ENCODE measurements at places on chromosomes 5 and 9.

GRCh38 chr5:75337366-75338021, 474 bp downstream of the HMGCR start:
- no peak for DNase-seq

GRCh38 chr5:102715082-102715807, 39.9 kb upstream of the PAM start:
- DNase-seq, result peak; percentile 74

DNA sequence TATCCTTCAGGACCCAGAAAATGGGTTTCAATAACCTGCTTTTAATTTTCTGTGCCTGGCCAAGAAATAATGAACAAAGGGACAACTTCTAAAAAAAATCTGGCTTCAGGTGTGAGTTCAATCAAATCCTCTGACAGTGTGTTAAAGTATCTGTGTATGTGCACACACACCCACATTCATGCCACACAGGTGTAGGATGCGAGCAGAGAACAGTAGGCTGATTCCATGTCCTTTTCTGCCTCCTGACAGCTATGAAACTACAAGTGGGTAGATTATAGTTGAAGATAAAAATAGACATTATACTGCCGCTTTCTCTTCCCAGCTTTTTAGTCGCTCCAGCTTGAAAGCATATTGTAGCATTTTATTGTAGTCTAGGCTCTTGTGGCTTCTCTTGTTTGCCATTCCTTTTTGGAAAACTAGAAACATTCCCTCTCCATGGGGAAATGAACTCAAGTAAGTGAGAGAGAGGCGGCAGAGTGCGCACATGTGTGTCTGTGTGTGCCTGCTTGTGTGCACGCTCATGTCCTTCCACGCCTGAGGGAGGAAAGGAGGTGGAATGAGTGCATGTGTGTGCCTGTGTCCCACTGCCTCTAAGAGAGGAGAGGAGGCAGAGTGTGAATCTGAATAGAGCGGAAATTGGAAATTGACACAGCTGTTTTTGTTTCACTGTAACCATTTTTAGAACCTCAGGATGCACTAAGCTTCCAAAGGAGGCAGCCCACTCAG, 273.0 kb downstream of the ELAVL2 start:
- no peak for DNase-seq

DNA sequence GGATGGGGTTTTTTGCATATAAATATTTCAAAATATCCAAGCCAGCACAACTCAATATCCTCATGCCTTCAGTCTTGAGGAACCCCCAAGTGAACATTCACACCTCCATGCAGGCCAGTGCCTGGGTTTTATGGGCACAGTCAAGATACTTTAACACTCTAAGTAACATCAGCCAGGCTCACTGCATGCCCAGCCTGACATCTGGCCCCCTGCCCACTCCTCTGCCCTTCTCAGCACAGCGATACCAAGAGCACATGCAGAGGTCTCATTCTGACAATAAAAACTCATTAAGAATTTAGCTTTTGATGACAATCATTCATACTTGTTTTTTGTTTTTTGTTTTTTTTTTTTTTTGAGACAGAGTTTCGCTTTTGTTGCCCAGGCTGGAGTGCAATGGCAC, 250.0 kb downstream of the CWC27 start:
- DNase-seq, result no peak

GRCh38 chr5:1460054-1460682, 14.9 kb upstream of the SLC6A3 start:
- DNase-seq, result no peak

DNA sequence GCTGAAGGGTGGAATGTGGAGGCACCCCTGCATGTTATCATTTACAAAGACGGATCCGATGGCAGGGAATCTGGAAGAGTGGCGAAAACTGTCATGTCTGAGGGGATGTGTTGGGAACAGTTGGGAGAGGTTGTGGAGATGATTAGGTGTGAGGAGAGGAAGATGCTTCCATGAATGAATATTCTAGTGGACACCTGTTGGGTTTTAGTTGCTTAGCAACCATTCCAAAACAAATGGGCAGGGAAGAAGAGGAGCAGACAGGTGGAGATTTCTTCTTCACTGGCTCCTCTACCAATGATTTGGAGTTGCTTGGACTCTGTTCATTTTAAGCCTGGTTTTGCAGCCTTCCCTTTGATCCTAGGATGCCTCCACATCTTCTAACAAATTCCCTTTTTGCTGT, 465.3 kb upstream of the CLINT1 start:
- DNase-seq, result no peak

- DNase-seq, result no peak
Measured at GRCh38 chr5:55172937-55173686, at the start of gene CDC20B. TSS of gene CDC20B (minus strand) at chr5:55173177. CDS start at chr5:55173000, 177 bp downstream.

GRCh38 chr9:137368431-137369035, 54.4 kb downstream of the EXD3 start:
- no peak for DNase-seq

- no peak for DNase-seq
Measured at GRCh38 chr9:8643896-8644295, 844.3 kb upstream of the DMAC1 start.

GRCh38 chr5:124040799-124041198, 528.8 kb downstream of the CSNK1G3 start:
- DNase-seq, result peak; percentile 34

- no peak for DNase-seq
Measured at GRCh38 chr5:124162767-124163532, 583.5 kb downstream of the ZNF608 start.

DNA sequence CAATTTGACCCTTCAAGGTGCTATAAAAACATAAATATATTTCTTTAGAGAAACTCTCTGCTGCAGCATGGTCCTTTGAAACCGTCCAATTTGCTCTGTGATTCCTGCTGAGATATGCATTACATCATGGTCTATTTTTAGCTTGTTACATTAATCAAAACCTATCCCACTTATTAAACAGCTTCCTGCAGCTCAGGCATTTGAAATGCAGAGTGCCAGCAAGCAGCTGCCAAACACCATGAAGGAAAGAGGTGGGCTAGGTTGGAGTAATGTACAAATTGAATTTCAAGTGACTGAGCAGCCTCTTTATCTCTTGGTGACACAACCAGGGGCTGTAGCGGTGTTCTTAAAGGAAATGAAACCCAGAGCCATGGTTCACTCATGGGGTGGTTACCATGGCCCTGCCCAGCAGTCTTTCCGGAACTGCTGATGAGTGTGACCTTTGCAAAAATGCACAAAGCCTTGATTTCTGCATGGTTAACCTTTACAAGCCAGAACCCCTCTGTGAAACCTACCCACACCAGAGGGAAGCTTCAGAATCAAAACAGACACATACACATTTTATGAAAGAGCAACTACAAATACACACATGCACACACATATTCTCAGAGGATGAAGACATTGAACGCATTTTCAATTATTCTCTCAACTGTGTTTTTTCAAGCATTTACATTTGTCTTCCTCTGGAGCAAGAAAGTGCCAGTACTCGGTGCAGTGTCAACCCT, 155.8 kb upstream of the ZNF608 start:
- DNase-seq, result no peak

GRCh38 chr5:33762859-33763258, 128.9 kb downstream of the ADAMTS12 start:
- no peak for DNase-seq

- DNase-seq, result peak; percentile 67
Measured at GRCh38 chr5:56950626-56951125, 1.2 kb downstream of the MIER3 start.

DNA sequence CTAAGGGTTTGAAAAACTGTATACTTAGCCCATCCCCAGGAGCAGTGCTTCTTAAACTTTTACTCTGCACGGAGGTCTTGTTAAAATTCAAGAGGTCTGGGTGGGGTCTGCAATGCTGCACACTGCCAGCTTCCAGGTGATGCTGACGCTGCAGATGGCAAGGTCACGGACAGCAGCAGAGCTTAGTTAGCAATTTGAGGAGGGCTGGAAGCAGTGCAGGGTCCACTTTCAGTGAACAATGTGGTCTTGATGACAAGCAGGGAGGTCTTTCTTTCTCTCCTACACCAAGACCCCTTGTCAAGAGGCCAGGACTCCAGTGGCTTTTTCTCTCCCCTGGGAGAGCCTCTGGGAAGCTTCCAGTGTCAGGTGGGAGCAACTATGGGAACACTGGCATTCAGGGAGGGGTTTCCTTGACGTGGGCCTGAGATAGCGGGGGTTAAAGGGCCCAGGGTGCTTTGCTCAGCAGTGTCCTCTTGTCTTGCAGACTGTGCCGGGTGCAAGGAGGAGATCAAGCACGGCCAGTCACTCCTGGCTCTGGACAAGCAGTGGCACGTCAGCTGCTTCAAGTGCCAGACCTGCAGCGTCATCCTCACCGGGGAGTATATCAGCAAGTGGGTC, 65.0 kb upstream of the AFAP1L1 start:
- DNase-seq, result no peak

GRCh38 chr5:17897776-17898175, 263.5 kb downstream of the TAF11L14 start:
- DNase-seq, result no peak

DNA sequence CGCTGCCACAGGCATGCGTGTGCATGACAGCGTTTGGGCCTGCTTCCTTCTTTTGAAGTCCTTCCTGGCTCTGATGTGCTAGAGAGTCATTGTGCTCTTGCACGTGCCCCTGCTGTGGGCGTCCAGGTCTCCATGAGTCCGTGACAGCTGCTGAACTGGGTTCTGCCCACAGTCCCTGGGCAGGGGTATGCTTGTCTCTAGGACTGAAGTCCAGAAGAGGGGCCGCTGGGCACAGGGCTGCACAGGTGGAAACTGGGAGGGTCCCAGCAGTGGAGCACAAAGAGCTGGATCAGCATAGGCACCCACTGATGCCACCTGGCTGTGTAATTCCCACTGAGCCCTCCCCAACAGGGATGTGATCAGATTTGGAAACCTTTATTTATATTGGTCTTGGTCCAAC, 169.4 kb downstream of the IRX2 start:
- DNase-seq, result no peak

GRCh38 chr5:2282034-2282690, 399.4 kb upstream of the IRX4 start:
- DNase-seq, result no peak

DNA sequence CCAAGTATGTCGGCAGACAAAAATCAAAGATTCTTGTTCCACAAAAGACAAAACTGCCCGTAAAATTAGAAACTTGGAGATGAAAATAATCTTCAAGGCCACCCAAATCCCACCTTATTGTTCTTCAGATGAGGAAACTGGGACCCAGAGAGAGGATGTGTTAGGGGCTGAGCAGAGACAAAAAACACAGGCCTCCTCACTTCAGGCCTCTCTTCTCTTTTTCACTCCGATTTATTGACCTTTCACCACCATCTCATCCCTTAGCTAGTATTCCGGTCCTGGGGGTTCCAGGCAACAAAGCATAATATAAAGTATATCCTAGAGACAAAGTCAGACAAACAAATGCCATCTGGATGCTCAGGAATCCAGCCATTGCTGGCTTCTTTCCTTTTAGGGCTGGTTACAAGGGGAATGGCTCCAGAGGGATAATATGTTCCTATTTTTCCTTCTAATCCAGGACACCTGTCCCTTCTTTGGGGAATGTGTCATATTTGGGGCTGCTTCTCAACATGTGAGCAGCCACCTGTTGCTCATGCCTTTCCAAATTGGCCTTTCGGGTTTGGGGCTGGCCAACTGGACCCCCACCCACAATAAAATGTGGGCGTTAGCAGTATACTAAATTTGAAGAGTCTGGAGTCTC, 42.2 kb upstream of the AFAP1L1 start:
- no peak for DNase-seq

DNA sequence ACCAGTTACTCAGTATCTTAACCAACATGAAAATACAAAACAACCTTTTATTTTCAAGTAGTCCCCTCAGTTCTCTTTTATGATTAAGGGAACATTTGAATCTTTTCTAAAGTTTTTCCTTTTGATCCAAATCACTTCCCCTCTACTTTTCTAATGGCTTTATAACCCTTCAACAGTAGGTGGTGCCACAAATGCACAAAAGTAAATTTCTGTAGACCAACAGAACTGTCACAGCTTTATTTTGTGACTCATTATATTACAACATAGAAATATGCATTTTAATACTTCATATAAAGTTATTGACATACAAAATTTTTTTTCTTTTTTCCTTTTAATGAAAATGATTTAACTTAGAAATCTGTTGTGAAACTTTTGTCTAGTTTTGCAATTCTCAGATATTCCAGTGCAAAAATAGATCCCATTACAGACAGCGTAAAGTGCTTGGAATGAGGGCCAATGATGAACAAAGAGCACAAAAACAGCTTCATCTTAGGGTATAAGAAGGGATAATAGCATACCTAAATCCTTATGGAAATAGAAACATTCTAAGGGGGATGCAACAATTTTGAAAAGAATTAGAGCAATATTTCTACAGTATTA, 17.0 kb downstream of the NIPSNAP3B start:
- DNase-seq, result peak; percentile 23

DNA sequence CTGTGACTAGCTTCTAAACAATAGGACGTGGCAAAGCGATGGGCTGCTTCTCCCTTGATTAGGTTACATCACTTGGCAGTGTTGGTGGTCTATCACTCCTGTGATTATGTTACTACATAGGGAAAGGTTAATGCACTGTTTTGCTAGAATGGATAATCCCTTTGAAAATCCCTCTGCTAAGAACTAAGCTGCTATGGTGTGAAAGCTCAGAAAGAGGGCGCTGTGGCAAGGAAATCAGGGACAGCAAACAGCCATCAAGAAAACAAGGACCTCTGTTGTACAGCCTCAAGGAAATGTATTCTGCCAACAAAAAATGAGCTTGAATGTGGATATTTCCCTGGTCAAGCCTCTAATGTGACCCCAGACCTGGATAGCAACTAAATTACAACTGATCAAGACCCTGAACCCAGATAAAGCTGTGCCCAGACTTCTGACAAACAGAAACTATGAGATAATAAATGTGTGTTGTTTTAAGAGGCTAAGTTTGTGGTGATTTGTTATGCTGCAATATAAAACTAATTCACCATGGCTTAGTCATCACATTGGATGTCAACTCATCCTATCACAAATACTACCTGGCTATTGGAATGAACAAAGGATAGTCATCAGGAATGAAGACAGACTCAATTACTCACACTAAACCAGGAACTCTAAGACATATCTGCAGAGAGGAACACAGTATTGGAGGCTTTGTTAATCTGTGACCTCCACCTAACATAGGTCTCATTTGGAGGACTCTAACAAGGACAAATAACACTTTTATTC, 1215.9 kb downstream of the EFNA5 start:
- DNase-seq, result peak; percentile 34

DNA sequence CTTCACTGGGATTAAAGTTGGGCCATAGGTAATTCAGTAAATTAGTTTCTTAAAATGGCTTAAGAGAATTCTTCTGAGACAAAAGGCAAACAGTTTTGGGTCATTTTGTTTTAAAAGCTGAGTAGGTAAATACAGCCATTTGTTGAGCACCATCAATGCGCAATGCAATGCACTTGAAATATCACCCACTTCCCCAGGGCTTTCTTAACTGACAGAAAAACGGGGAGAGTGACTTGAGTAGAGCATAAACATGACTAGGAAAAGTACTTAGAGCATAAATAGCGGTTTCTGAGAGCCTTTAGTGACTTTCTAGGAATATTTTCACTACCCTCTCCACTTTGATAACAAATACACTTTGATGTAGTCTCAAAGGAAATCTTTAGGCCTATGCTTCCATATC, 27.2 kb downstream of the MLANA start:
- DNase-seq, result no peak

- DNase-seq, result no peak
Measured at GRCh38 chr5:51091816-51092215, 291.4 kb upstream of the ISL1 start.

Data from fibroblast of the conjunctiva (primary cell).